ENCODE measurements at places on chromosomes 16 and 17. TPM values are rescaled to one million over a fixed set of nuclear protein-coding genes. Genes with fewer than 3 reads are reported as not detected.
A peak's percentile ranks its signal among the peaks of the same experiment; 100 is the strongest.

Gene LITAFD
- total RNA-seq, result not detected

- no peaks in the 10 kb centered on the region for H3K4me1 ChIP-seq
- no peak overlapping the region for H3K27ac ChIP-seq
- H3K4me3 ChIP-seq, result no peak overlapping the region
- no peaks in the 10 kb centered on the region for H3K27me3 ChIP-seq
- no peaks in the 10 kb centered on the region for H3K36me3 ChIP-seq
Observed at GRCh38 chr16:58243528-58244004, 45.7 kb upstream of the CSNK2A2 start.

GRCh38 chr16:84339311-84339710 lies 29.0 kb upstream of the ATP2C2 start:
- no peaks in the 10 kb centered on the region for H3K4me1 ChIP-seq
- H3K27me3 ChIP-seq, result no peaks in the 10 kb centered on the region
- no peak overlapping the region for H3K27ac ChIP-seq

GRCh38 chr17:67639979-67640378 lies 77.8 kb upstream of the NOL11 start:
- DNase-seq, result no peak
- peaks cover 9% of the 10 kb centered on the region for H3K4me1 ChIP-seq
- H3K36me3 ChIP-seq, result no peaks in the 10 kb centered on the region

DNA sequence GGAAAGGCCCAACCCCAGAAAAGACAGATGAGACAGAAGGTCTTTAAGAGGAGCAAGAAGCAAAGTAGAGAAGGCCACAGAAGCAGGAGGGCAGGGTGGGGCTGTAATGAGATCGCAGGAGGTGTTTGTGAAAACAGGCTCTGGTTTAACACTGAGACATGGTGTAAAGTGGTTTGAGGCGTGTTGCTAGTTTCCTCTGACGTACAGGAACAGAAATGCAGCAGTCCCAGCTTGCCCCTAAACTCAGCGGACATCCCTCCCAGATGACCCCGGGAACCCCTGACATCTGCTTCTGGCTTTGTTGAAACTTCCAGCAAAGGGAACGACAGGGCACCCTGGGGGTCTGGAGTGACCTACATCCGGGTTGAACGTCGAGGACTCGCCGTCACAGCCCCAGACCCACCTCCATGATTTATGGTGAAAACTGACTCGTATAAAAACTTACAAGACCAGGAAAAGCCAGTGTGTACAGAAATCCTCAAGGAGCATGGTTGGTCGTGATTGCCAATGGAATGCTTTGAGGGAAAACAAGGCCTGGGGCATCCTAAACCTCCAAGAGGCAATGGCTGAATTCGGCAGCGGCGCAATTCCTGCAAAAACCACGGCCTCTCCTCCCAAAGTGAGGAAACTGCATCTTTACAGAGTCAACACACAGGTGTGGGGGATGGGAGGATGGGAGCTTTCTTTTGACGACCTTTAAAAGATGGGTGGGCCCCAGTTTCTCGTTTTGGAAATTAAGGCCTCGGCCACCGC lies 25.8 kb downstream of the LITAF start:
- H3K4me3 ChIP-seq, result no peak overlapping the region
- no peaks in the 10 kb centered on the region for H3K4me1 ChIP-seq
- H3K27me3 ChIP-seq, result no peaks in the 10 kb centered on the region
- H3K27ac ChIP-seq, result no peak overlapping the region
- H3K36me3 ChIP-seq, result no peaks in the 10 kb centered on the region

DNA sequence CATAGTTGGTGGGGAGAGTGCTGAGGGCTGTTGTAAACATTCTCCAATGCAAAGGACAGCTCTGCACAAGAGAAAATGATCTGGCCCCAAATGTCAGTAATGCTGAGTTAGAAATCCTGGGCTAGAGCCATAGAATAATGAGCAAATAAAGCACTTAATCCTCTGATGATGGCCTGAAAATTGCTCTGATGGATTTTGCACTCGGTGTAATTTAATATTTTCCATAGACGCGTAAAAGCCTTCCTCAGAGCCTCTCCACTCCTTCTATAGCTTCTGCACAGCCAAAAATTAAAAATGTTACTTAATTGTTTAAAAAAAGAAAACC lies 23.7 kb downstream of the FAM20A start:
- no peak overlapping the region for H3K4me3 ChIP-seq
- no peak for DNase-seq
- H3K36me3 ChIP-seq, result no peaks in the 10 kb centered on the region
- H3K27me3 ChIP-seq, result no peaks in the 10 kb centered on the region

DNA sequence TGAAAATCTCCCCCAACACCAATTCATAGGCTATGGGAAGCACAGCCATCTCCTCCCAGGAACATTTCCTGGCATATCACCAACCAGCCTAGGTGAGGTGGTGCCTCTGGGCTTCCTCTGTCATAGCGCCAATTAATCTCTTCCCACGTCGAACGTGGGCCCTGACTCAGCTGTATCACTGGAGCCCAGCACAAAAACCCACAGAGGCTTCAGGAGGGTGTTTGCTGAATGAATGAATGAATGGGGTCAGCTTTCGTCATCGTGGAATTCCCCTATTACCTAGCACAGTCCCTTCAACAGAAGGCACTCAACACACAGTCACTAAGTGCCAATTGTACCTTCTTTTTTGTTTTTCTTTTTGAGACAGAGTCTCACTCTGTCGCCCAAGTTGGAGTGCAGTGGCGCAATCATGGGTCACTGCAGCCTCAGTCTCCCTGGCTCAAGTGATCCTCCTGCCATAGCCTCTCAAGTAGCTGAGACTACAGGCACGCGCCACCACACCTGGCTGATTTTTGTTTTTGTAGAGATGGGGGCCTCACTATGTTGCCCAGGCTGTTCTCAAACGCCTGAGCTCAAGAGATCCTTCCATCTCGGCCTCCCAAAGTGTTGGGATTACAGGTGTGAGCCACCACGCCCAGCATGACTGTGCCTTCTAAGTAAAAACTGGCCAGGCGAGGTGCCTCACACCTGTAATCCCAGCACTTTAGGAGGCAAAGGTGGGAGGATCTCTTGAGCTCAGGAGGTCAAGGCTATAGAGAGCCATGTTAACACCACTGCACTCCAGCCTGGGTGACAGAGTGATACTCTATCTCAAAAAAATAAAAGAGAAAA lies 4.1 kb downstream of the ZNF688 start:
- H3K27me3 ChIP-seq, result no peaks in the 10 kb centered on the region
- H3K27ac ChIP-seq, result no peak overlapping the region
- H3K36me3 ChIP-seq, result no peaks in the 10 kb centered on the region
- no peak overlapping the region for H3K4me3 ChIP-seq
- peaks cover 9% of the 10 kb centered on the region for H3K4me1 ChIP-seq
- no peak for DNase-seq

DNA sequence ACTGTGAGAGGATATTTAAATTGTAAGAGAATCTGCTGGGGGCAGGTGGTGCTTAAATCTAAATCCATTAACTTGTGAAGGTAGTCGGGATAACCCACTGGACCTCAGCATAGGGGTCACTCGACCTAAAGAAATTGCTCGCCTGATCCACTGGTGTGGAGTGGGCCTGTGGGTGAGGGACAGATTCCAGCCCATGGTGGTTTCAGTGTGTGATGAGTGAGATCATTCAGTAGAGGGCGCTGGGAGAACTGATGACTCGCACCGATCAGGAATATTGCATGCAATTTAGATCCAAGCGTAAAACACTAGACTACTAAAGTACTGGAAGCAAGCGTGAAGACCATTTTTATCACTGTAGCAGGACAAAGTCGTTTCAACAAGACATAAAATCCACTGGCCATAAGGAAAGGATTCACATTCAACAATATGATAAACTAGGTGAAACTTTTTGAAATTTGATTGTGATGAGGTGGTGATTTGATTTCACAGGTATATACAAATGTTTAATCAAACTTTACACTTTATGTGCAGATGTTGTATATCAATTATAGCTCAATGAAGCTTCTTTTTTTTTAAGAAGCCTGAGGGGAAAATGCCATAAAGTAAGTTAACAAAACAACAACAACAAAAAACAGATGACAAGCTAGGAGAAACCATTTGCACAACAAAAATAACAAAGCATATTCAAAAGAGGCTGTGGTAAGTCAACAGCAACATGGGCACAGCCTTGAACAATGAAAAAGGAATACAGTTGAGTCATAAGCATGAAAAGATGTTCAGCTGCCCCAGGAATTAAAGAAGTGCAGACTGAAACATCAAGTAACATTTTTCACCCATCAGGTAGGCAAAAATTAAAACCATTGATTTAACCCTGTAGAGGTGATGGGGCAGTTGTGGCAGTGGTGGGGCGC lies 7.5 kb upstream of the TMEM170A start:
- peak; percentile 60 for DNase-seq
- H3K4me1 ChIP-seq, result no peaks in the 10 kb centered on the region

DNA sequence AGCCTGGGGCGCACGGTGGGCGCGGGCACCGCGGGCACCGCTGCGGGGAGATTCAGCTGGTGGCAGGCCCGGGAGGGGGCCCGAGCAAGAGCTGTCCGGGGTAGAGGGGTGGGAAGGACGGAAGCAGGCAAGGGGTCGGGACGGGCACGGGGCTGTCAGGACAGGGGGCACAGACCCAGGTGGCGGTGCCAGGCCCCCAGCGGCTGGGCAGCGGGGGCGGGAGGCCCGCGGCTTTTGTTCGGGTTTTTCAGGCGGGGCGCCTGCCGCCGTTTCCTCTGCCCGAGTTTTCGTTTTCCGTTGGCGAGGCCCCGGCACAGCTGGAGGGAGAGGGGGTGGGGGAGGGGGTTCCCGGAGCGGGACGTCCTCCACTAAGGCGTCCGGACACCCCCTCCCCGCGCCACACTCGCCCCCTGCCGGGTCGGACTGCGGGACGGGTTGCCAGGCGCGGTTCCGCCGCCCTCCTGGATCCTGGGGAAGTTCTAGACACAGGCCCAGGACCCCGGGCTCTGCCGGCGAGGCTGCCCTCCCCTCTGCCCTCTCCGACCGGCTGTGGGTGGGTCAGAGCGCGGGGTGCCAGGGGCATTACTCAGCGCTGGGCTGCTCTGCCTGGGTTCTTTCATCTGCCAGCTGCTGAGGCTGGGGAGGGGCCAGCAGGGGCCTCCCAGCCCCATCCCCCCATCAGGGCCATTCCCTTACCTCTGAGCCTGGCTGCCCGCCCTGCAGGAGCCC lies 543 bp downstream of the ARHGAP23 start:
- H3K36me3 ChIP-seq, result no peaks in the 10 kb centered on the region
- no peaks in the 10 kb centered on the region for H3K27me3 ChIP-seq
- DNase-seq, result peak; percentile 86
- H3K4me3 ChIP-seq, result peak overlapping the region; percentile 91
- H3K27ac ChIP-seq, result peak overlapping the region; percentile 94
- H3K4me1 ChIP-seq, result peaks cover 32% of the 10 kb centered on the region

GRCh38 chr17:63001689-63002394 lies 35.8 kb downstream of the TANC2 start:
- no peak for DNase-seq
- H3K36me3 ChIP-seq, result no peaks in the 10 kb centered on the region
- no peak overlapping the region for H3K4me3 ChIP-seq
- H3K27ac ChIP-seq, result no peak overlapping the region
- no peaks in the 10 kb centered on the region for H3K27me3 ChIP-seq
- H3K4me1 ChIP-seq, result no peaks in the 10 kb centered on the region

DNA sequence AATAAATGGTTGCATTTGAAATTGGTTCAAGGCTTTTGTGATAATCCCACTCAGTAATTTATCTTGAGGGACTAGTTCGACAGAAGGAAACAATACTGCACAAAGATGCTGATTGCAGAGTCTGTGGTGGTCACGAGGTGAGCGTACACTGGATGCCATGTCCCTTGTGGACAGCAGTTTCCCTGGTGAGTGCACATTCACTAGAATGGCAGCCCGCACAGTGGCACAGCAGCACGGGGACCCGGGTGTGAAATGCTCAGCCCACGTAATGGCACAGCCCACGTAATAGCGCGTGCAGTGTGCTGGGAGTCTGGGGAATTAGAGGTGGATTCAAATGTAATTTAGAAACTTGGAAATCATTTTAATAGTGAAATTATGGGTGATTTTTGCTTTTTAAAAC lies 154.0 kb downstream of the LGALS9B start:
- no peak for DNase-seq
- no peak overlapping the region for H3K4me3 ChIP-seq
- no peaks in the 10 kb centered on the region for H3K36me3 ChIP-seq
- no peaks in the 10 kb centered on the region for H3K4me1 ChIP-seq

DNA sequence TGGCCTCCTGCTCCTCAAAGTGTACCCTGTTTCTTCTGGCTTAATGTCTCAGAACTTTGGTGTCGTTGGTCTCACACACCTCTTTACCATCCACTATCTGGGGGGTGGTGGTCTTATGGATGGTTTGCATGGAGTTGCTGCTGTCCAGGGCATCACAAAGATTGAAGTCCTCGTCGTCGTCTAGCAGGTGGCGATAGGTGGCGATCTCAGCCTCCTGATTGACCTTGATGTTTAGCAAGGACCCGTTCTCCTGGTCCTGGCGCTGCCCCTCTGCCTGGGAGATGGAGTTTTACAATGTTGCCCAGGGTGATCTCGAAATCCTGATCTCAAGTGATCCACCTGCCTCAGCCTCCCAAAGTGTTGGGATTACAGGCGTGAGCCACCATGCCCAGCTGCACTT lies 31.1 kb upstream of the HELZ start:
- no peak overlapping the region for H3K27ac ChIP-seq
- H3K4me3 ChIP-seq, result no peak overlapping the region
- H3K4me1 ChIP-seq, result no peaks in the 10 kb centered on the region
- no peaks in the 10 kb centered on the region for H3K36me3 ChIP-seq
- H3K27me3 ChIP-seq, result no peaks in the 10 kb centered on the region

DNA sequence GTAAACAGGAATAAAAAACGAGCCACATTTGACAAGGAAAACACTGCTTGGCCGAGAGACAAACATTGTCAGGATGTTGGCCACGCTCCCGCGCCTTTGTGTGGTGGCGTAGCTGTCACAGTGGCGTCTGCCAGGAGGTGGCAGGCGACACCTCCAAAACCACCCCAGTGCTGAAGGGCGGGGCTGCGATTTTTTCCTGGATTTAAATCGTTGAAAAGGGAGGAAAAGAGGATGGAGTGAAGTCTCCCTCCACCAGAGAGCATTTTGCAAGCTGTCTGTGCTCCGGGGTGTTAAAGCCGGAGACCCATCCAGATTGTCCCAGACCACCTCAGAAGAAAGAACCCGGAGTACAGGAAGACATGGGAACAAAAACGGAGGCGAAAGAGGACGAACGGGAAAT lies 12.7 kb downstream of the MRM3 start:
- DNase-seq, result peak; percentile 87
- no peaks in the 10 kb centered on the region for H3K27me3 ChIP-seq
- H3K4me3 ChIP-seq, result no peak overlapping the region
- peaks cover 4% of the 10 kb centered on the region for H3K4me1 ChIP-seq
- no peaks in the 10 kb centered on the region for H3K36me3 ChIP-seq

DNA sequence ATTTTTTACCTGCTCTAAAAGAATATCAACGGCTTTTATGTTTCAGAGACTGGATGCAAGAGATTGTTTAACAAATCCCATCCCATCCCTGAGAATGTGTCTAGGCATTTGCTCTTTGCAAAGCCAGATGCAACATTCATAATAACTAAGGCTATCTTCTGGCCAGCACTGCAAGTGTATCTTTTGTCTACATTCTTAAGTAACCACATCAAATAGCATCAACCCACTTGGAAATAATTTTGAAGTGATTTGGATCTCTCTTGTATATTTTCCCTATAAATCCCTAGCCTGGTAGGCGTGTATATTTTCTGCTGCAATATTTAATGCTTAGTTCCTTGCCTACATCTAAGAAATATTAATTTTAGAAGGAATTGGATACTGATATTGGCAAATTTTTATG lies 64.3 kb downstream of the PIGL start:
- H3K36me3 ChIP-seq, result no peaks in the 10 kb centered on the region
- no peak overlapping the region for H3K4me3 ChIP-seq

Measured in adrenal gland (tissue), 19 donors.